ENCODE measurements at places on chromosomes 5 and 9.

GRCh38 chr9:87346061-87346665, 151.5 kb upstream of the DAPK1 start:
- DNase-seq, result no peak

DNA sequence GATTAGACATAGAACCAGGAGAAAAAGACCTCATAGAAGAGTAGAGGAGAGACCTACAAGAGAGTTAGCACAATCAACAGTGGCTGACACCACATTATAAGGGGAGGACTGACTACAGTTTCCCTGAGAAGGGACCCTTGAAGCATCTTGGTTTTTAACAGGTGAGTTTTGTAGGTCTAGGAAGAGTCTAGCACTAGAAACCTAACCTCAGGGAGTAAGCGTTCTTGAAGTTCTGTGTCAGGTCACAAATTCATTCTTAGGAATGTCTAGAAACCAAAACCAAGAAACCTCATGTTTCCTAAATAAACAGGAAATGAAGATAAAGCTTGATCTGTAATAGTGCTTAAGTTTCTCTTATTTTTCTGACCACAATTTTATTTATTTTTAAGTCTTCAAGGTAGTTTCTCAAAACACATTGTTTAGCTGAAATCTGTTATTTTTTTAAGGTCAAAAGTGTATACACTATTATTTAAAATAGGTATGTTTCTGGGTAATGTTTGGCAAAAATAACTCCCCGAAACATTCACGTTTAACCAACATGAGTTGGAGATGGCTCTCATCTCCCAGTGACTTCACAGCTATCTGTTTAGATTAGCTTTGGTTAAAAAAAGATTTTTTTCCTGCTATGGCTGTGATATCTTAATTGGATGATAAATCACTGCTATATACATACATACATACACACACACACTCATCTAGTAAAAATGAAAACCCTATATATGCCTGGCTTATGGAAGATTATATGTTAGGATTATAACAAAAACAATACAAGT, 37.1 kb downstream of the MAP3K1 start:
- no peak for DNase-seq

GRCh38 chr9:69877852-69878514, 57.4 kb downstream of the CFAP95 start:
- DNase-seq, result no peak

- DNase-seq, result no peak
Measured at GRCh38 chr5:38938424-38938823, 92.6 kb downstream of the OSMR start.

- DNase-seq, result no peak
Measured at GRCh38 chr5:123943151-123943550, 431.2 kb downstream of the CSNK1G3 start.

DNA sequence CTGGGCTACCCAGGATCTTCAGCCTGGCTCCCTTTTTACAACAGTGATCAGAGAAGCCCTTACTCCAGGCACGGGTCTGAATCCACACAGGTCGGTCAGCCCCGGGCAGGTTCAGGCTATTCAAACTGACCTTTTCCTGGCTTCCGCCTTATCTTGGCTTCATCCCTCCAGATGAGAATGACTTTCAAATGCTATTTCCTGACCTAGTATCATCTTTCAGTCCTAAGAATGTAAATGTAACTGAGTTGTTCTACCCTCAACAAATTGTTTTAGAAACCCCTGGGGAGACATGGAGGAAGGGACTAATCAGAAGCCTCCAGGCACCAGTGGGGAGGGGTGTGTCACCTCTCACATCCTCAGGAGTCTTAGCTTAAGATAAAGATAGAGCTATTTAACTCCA, 213.2 kb downstream of the EPB41L4A start:
- no peak for DNase-seq

GRCh38 chr5:79990205-79990597, 861 bp downstream of the MTX3 start:
- DNase-seq, result no peak

DNA sequence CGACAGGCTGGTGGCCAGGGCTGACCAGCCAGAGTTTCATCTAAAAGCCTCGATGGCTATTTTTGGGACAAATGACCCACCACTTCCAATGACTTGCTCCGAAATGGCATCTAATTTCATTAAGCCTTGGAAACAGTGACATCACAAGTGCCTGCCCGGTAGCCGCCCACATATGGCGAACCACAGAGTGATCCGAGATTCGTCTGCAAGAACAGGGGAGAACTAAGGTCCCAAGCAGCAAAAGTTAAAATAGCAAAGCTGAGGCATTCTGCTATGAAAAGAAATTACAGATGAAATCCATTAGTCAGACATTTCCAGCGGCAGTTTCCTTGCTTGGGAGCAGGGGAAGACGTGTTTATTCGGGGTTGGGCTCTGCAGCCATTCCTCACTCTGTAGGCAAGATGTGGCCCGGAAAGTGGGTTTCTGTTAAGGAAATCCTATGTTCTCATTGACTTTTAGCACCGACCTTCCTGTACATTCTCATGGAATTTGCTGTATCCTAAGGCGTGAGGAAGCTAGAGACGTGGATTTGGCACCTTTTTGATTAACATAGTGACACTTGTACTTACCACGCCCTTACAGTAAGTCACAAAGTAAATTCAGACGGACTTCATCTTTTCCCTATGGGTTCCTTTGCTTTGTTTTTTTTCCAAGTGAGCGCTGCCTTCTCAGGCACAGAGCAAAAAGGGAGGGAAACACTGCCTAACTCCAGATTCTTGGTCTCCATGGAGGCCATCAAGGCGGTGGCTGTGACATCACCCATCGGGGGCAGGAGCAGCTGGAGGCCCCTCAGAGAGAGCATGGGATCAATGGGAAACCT, 45.1 kb downstream of the ERGIC1 start:
- no peak for DNase-seq

GRCh38 chr9:131755541-131756198, 15.8 kb upstream of the RAPGEF1 start:
- DNase-seq, result peak; percentile 50

DNA sequence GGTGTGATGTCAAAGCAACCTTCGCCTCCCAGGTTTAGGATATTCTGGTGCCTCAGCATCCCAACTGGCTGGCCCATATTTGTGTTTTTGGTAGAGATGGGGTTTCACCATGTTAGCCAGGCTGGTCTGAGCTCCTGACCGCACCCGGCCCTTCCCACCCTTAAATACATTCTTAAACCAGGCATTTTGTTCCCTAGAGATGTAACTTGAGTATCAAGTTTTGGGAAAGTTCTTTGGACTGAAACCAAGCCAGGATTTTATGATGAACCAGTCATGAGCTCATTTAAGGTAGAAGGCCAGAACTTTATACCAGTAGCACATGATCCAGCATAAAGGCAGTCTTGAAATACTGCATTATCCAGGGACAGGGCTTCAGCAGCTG, 3.5 kb downstream of the RPL7A start:
- DNase-seq, result no peak

Data from smooth muscle cell of the brain vasculature (primary cell).